ENCODE measurements at places on chromosomes 7 and 10.

DNA sequence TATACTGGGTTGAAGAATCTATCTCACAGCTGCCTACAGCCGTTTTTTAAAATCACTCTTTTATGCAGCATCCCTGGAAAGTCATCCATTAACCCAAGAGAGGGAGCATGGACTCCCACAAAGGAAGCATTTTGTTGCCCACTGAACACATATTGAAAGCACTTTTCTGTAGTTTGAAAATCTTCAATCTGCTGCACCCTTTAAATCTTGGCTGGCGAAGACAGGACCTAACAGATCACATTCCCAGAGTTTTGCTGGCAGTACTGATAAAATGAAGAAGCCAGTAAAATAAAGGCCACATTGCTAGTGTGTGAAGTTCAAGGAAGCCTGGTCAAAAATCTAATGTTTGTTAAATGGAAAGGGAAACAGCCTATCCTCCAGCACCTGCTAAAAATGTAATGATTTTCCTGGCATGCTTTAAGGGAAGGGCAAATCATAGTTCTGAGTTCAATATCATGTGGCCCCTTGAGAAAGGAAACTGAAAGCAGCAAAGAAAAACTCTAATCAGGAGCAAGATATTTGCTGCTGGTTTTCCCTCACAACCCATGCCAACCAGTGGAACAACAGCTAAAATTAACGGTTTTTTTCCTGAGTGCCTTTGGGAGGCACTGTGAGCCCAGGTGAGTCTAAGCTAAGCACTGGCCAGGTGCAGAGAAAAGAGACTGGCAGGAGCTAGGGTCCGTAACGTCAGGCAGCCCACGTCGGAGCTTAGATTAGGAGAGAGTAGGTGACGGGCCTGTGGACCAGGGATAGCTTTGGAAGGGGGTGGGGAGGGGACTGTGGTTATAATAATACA, 97.9 kb upstream of the PALS2 start:
- no peak for DNase-seq

- no peak for DNase-seq
These were observed 33.7 kb upstream of the CHCHD3 start for GRCh38 chr7:133115596-133115995.

DNA sequence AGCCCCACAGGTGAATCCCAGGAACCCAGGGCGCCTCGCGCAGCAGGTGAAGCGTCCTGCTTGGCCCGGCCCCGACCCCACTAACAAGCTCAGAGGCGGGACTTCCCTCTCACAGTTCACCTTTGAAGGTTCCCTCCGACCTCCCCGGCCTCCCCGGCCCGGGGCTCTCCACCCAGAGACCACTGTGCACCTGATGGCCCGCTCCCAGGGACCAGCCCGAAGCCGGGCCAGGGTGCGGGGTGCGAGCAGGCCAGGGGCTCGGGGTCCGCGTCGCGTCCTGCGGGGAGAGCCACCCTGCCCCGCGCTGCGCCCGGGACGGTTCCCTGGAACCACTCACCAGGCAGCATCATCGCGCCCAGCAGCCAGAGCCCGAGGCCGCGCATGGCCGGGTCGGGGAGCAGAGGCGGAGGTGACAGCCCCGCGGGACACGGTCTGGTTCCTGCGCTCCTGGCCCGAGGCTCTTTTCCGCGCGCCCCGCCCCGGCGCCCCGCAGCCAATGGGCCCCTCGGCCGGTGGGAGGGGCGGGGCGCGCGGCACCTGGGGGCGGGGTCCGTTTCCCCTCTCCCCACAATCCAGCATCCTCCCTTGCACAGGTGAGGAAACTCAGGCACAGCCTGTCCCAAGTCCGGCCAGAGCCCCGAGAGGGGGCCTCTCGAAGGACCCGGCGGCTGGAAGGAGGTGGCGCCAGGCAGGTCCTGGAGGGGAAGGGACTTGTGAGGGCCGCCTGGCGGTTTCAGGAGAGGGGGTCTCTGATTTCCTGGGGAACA, at the start of gene ADAM8:
Gene ADAM8 (minus strand): TSS at position 434 of the 767 bp plus-strand sequence. CDS start 51 bp downstream, at position 383.
- no peak for DNase-seq

DNA sequence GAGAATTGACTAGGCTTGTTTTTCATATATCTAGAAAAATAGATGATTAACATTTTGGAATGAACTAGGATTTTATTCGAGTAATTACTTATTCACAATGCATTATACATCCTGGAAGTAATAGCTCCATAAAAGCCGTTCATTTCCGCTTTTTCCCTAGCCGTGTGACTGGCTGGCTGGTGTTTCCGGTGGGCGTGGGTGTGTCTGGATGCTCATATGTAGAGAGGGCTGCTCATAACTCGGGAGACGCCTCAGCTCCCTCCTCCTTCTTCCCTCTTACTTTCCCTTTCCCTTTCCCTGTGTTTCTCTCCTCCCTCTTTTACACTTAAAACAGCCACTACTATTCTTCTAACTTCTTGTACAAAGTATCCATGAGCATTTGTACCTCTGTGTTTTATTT, 187.7 kb upstream of the VSTM2A start:
- DNase-seq, result no peak

GRCh38 chr10:49312246-49312869, 13.4 kb downstream of the C10orf71 start:
- DNase-seq, result no peak

- no peak for DNase-seq
These were observed 74.4 kb downstream of the TNS3 start for GRCh38 chr7:47507522-47507921.

DNA sequence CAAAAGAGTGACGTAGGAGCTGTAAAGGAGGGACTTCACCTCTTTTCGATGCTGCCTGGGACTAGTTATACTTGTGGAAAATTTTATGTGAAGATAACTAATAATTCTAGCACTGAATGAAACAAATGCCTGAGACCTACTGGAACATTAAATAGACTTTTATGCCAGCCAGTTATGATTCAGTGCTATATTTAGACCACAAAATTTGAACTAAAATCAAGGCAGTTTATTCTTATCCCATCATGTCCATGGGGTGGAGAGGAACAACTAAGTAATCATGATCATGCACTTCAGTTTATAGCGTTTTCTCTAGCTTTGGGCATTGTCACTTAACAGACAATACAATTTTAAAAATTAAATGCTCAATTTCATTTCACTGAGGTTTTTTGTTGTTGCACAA, 76.7 kb downstream of the ZEB1 start:
- DNase-seq, result no peak

DNA sequence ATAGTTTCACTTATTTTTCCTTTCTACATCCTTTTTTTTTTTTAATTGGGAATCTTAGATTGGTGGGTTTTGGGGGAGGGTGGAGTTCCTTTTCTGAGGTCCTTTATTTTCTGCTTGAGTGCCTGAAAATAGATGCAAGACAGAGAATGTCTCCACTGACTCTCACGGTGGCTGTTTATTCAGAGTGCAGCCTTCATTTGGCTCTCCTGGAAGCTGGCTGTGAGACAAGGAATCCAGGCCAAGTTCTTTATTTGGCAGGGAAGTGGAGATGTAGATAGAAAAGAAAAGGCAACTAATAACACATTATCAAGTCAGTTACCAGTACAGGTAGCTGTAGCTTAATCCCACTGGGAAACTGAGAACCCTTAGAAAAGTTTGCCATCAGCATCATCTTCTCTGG, 118.6 kb downstream of the CNTNAP2 start:
- peak; percentile 12 for DNase-seq

DNA sequence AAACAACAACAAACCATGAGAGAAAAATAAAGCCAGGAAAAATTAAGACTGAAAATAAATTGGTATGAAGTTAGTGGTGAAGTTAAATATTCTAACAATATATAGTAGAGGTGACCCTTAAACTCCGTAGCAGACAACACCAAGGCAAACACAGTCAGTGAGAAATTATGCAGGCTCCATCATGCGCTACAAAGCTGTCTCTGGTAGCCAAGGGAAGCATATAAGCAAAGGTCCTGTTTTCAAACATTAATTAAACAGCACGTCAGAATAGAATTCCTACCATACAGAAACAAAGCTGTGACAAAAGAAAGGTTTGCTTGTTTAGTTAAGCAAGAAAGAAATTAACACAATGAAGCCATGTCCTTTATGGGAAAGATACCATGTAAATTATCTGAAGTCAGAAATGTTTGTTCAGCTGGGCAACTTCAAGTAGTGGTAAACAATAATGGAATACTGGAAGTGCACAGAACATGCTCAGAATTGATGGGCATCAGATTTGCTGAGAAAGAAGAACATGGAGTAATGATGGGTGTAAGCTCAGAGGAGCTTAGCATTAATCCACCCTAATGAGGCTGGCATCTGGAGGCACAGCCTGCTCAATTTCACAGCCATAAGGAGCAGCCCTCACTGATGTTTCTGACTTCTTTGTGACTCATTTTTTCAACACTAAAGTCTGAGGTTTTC, 75.7 kb downstream of the IGF2BP3 start:
- DNase-seq, result no peak

GRCh38 chr7:6232534-6232933, 39.9 kb downstream of the CYTH3 start:
- no peak for DNase-seq

- peak; percentile 87 for DNase-seq
These were observed 140.1 kb downstream of the GLI3 start for GRCh38 chr7:42096681-42097561.

GRCh38 chr10:124647421-124648130, 96.6 kb downstream of the FAM53B start:
- DNase-seq, result no peak

DNA sequence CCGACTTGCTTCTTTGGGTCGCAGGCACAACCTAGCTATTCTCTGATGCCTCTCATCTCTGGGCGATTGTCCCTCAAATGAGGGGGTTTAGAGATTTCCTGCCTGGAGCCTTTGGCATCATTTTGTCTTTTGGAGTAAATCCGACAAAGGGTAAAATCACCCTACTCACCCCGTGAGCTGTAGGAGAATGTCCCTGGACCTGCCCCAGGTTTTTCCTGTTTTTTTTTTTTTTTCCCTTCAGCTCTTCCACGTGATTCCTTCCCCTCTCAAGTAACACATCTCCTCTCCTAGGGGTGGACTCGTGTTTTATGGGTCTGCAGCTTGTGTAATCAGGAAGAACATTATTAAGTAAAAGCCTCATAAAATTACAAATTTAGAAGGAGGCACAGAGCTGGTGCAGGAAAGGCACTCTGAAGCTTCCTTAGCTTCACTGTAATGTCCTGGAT, 128.4 kb upstream of the ZNF746 start:
- DNase-seq, result peak; percentile 28

DNA sequence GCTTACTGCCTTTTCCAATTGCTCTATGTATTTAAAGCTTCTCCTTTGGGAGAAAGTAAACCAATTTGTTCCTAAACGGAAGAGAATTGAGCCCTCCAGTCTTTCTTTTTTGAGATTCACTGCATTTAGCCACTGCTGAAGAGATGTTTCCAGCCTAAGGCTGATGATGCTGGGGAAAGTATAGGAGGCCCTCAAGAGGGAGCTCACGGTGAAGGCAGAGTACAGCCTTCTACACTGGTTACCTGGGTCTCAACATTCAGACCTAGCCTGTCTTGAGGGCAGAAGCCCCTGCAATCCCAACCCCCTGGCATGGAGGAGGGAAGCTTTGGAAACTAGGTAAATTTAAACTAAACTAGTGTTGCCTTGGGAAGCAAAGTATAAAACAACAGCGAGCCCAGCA, 316.7 kb upstream of the TPK1 start:
- no peak for DNase-seq

GRCh38 chr10:62614389-62615157, 189.9 kb upstream of the ADO start:
- no peak for DNase-seq

- no peak for DNase-seq
These were observed 205.2 kb upstream of the GHITM start for GRCh38 chr10:83934062-83934461.

DNA sequence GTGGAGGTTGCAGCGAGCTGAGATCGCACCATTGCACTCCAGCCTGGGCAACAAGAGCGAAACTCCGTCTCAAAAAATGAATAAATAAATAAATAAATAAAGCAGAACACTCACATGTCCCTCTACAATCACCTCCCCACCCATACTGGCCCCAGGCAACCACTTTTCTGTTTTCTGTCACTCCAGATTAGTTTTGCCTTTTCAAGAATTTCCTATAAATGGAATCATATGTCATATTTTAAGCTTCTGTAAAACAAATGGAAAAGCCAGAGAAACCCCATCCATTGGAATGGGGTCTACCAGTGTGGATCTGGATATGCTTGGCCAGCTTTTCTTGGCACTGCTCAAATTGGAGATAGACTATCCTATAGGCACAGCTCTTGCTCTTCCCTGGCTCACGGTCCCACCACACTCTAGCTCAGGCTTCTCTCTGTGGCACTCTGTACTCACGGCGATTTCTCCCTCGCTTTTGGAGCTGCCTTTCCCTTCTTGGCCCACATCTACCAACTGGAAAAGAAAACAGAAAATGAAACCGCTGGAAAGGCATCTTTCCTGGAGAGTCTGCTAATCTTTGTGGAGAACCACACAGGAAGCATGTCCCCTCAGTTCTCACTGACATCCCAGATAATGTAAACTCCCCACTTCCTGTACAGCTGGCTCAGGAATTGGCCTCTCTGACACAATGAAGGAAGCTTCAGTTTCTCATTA, 210.1 kb downstream of the JCAD start:
- DNase-seq, result no peak

DNA sequence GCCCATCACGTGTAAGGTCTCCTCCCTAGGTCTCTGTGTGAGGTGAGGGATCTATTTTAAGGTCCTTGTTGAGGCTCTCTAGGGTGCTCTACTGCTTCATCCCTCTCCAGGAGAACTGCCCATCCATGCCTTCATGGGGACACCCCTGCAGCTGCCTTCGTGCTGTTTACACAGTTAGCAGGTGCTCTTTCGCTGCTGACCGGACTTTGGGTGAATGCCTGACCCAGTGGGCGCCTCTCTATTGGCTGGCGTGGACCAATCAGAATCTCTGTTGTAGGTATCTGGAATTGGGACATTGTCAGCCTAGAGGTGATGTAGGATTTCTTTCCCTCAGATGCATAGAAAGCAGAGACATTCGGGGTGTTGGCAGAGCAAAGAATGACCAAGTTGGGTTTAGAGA, 38.7 kb upstream of the HMX3 start:
- DNase-seq, result no peak

GRCh38 chr10:117464176-117464575, 78.4 kb upstream of the EMX2 start:
- no peak for DNase-seq

DNA sequence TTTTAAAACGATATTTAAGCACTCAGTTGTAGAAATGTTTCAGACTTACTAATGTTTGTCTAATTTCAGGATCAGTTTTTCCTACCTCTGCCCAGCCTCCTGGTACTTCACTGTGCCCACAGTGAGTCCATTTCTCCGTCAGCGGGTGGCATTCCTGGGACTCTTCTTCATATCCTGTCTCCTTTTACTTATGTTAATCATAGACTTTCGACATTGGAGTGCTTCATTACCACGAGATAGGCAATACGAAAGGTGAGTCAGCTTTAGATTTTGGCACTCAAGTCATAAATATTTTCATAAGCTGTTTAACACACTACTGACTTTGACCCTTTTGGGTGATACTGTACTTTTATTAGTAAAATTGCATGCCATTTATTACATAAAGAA, 2.1 kb downstream of the ENTPD7 start:
- no peak for DNase-seq
